ENCODE measurements at places on chromosomes 5 and 9. TPM values are rescaled to one million over a fixed set of nuclear protein-coding genes. Genes with fewer than 3 reads are reported as not detected.

- DNase-seq = no peak
Observed at GRCh38 chr9:109269839-109270238, 51.0 kb downstream of the EPB41L4B start.

DNA sequence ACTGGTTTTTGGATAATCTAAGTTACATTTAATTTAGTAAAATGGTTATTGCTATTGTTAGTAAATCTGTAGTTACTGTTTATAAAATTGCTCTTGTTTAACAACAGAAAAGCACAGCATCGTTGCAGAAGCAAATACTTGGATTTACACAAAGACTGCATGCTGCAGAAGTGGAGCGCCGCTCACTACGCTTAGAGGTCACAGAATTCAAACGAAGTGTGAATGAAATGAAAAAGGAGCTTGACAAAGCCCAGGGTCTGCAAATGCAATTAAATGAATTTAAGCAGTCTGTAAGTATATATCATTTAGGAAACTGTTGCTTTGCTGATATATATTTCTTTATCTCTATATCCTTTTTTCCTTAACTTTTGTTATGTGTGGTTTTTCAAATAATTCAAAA lies 226.0 kb downstream of the CCDC171 start:
- DNase-seq = no peak

- DNase-seq = no peak
Observed at GRCh38 chr5:81208904-81209303, 24.2 kb upstream of the CKMT2 start.

- DNase-seq = no peak
Observed at GRCh38 chr9:21174671-21175070, 8.2 kb upstream of the IFNA21 start.

GRCh38 chr5:132814503-132815294 lies 1.6 kb downstream of the SOWAHA start:
- no peak for DNase-seq

- DNase-seq = no peak
Observed at GRCh38 chr9:129446828-129447550, 173.9 kb downstream of the C9orf50 start.

DNA sequence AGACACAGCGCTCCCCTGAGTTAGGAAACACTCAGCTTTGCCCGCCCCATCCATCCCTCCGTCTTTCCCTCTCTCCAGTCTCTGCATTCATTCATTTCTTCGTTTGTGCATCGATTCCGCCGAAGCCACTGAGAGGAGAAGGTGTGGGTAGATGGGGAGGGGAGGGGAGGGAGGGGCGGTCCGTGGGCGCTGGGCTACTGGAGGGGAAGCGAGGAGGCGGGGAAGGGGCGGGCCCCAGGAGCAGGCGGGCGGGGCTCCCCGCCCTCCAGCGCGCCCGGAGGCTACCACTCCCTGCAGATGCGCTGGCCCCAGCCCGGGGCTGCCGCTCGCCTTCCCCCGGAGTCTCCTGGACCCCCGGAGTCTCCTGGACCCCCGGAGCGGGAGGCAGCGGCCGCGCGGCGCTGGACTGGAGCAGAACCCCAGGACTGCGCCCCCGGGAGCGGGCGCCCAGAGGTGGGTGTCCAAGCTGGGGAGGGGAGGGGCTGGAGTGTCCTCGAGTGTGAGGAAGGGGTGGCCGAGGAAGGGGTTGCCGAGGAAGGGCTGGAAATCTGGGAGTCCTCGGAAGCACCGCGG lies 159.5 kb downstream of the C9orf152 start:
- peak; percentile 85 for DNase-seq

GRCh38 chr5:68950125-68950524 lies 143.7 kb upstream of the SLC30A5 start:
- DNase-seq = no peak

DNA sequence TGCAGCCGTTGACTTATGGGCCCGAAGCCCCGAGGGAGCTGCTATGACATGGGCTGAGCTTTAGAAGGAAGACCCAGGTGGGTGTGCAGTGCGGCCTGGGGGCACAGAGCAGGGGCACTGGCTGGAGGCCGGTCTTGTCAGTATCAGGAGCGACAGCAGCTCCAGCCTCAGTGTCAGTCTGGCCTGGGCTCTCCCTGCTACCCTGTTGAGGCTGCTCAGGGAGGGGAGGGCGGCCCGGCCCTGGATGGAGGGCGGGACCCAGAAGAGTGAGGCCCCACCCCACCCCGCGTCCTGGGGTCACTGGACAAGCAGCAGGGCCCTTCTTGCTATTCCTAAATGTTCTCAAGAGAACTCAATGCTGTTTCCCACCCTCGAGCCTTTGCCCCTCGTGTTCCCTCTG lies 18.0 kb downstream of the GFI1B start:
- DNase-seq = no peak

The ZNF782 gene
- total RNA-seq = 5.6 TPM

Measured in fibroblast of villous mesenchyme (primary cell).